Activated T-helper 1 cell treated with Interleukin-2 at 50 U/mL for 16 hours (primary cell): ENCODE measurements at places on chromosomes 12 and 14.

DNA sequence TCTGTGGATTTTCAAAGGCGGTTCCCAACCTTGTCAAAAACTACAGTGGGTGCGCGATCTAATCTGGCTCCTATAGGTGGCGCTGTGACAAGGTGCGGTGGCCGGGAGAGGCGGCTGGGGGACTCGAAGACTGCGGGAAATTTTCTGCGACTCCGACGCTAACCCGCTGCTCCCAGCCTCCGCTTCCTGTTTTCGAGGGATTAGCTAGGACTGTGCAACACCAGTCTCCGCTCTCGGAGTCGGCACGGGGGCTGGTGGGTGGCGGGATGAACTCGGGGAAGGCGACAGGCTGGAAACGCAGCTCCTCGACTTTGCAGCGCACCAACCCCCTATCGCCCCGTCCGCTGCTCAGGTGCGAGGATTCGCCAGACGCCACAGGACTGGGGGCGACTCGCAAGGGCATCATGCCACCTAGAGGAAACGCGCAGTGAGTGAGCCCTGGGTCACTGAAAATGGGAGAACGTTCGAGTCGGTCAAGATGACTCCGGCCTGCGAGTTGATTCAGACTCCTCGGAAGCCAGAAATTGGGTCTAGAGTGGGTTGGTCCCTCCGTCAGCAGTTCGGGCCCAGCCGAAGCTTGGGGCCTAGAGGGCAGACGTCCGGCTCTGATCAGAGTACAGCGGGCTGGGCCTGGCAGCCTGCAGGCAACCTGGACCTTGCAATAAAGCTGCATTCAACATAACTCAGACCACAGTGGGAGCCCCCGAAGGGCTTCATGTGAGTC is 5.5 kb upstream of the PAX9 start:
- DNase-seq: no peak

DNA sequence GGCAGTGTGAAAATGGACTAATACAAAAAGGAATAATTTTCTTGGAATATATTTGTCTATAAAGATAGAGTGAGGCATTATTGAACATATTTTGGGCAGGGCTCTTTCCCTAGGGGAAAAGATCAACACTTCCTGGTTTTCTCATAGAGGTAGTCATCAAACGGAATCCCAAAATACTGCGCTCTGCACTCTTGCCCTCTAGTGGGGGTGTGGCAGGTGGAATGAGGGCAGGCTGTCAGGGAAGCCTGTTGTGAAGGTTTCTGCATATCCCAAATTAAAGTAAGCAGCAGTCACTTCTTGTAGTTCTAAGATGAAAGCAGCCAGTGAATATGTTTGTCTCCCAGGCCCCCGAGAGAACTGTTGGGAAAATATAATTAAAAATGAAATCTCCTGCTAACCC is 666.8 kb upstream of the TMEM132C start:
- no peak for DNase-seq

GRCh38 chr14:73817020-73817655 is 34.5 kb upstream of the PTGR2 start:
- no peak for DNase-seq

DNA sequence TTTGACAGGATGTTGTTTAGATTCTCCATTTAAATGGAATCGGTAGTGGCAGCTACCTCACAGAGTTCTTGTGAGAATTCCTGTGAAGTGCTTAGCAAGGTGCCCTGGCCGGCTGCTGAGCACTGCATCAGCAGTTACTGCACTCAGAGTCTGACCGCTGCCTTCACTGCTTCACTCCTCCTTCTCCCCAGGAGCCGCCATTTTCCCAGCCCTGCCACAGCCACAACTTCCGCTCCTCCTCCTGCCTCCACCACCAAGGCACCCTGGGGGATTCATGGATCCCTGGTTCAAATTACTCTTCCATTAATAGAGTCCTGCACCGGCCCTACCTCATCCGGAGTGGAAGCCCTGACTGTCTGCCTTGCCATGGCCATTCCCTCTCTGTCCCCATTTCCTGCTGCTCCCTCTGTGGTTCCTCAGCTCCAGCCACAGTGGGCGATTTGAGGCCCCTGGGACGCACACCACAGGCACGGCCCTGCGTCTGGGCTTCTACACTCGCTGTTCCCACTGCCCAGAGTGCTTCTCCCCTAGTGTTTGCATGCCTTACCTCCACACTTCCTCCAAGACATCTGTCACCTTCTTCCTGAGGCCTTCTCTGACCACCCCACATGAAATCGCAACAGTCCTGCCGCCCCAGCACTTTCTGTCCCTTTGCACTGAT is 210.3 kb downstream of the IPO8 start:
- no peak for DNase-seq

- DNase-seq: no peak
These were observed 359.4 kb downstream of the TMEM121 start for GRCh38 chr14:105885561-105886320.

DNA sequence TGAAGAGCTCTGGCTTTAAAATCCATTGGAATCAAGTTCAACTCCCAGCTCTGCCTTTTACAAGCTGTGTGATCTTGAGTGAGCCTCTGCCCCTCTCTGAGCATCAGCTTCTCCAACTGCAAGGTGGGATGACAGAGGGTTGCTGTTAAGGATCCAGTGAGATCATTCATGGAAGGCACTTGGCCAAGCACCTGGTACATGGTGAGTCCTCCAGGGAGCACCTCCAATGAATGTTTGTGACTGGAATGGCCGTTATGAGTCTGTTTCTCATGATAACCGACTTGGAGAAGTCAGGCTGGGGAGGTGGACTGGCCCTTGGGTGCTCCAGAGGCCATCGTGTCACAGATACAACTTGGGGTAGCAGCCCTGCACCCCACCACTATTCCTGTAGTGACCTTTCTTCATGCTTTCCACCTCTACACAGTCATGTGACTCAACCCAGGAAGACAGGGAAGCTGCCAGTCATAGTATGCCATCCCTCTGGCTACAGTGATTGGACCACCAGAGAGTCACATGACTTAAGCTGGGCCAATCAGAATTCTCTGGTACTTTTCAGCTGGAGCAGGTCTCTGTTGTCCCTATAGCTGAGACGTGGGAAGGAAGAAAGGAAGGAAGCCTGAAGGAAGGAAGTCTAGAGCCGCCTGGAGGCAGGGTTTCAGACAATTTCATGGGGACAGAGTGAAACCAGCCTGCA is 146.5 kb upstream of the MYL2 start:
- DNase-seq: no peak

DNA sequence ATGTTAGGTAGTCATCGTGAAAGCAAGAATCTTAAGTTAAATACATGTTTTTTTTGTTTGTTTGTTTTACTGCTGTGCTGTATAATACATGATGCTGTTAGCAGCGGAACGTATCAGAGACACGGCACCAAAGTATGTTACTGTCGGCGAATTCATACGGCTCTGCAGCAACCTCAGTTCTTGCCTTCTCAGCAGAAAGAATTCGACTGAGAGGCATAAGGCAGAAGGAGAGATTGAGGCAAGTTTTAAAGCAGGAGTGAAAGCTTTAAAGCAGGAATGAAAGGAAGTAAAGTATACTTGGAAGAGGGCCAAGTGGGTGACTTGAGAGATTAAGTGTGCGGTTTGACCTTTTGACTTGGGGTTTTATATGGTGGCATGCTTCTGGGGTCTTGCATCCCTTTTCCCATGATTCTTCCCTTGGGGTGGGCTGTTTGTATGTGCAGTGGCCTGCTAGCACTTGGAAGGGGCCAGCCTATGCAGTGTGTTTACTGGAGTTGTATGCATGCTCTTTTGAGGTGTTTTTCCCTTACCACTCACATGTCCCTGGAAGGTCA is 23.7 kb downstream of the LEMD3 start:
- no peak for DNase-seq

DNA sequence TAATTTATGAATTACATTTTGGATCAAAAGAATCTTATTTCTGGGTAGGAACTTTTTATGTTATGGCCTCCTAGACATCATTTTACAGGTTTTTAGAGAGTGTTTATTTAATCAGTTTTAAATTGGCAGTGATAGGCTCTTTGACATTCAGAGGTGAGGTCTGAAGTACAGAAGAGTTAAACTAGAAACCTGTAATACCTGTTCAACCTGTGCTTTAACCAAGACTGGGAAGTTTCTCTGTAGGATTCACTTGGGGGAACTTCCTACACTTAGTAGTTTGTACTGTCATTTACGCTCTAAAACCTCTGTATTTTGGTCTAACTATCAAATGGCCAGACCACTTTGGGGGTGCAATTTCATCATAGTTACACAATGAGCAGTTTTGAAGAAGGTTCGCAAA is 35.9 kb downstream of the PLEKHA5 start:
- no peak for DNase-seq

GRCh38 chr12:8950221-8950527 is 729 bp upstream of the M6PR start:
- no peak for DNase-seq

DNA sequence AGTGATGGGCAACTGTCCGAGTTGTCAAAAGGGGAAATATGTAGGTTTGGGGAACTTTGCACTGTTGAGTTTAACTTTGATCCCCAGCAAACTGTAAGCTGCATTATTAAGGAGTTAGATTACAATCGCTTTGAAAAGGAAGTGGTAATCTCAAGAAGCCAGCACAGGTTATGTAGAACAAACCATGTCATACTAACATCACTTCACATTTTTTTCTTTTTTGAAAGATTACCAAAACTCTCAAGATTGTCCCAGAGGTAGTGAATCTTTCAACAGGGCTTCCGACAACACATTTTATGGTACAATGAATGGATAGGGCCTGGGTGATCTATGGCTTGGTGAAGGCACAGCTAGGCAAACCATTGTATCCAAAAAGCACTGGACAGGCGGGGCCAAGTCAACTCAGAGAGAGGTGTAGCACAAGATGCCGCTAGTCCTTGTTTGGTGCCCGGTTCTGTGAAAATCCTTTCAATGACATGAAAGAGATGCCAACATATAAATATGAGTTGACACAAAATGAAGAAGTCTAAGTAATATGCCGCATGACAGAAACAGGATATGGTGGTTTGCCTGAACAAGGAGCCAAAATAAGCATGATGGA is 24.3 kb upstream of the PARP11 start:
- DNase-seq: peak; percentile 4

- DNase-seq: no peak
These were observed 314.9 kb downstream of the TMEM121 start for GRCh38 chr14:105841022-105842009.

DNA sequence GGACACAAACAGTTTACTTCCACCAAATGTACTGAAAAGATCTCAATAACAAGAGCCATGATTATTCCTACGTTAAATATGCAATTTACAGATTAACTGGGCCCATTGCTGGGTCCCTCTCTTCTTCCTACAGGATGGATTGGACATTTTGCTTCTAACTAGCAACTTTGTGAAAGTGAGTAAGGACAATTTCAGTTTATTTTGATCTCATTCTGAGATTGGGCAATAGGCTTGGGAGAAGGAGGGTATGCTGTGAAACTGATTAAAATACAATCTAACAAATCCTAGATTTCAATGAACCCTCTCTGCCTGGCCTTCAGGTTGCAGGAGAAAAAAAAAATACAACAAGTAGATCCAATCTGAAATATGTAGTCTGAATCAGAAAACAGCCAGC is 121.5 kb downstream of the PRKD1 start:
- DNase-seq: no peak

- DNase-seq: no peak
These were observed 21.6 kb downstream of the BTG1 start for GRCh38 chr12:92123780-92124688.

GRCh38 chr14:61489512-61489911 is 168.1 kb downstream of the PRKCH start:
- DNase-seq: no peak
